ENCODE measurements at places on chromosomes 6 and 20.

- DNase-seq, result no peak
Measured at GRCh38 chr20:31923388-31924331, 28.2 kb downstream of the PDRG1 start.

GRCh38 chr6:136757150-136757549 lies 35.1 kb downstream of the MAP3K5 start:
- DNase-seq, result no peak

DNA sequence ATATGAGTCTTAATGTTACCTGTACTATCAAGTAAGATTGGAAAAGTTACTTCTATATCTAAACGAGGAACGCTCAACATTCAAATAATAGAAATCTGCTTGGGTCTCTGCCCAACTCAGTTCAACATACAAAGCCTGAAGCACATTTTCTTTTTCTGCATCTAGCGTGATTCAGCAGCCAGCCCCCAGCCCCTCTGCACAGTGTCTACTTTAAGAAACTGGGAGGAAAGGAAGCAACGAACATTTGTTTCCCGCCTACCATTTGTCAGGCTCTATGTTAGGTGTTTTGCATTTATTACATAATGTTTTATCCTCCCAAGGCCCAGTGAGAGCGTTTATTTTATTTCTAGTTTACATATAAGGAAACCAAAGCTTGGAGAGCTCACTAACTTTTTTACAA lies 17.3 kb downstream of the PHACTR1 start:
- DNase-seq, result no peak

DNA sequence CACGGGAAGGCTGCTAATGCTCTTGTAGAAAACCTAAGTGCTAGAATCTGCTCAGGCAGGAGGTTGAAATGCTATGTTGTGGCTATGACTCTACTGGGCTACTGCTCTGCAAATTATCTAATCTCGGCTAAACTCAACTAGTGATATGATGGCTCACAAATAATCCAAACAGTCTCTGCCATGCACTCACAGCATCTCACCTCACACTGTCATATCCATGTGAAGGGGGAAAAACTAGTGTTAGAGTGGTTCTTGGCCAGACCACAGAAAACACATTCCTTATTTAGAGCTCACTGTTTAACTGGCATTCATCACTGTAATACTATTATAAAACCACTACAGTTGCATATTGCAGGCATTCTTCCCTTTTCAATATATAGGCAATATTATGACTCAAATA lies 81.8 kb upstream of the DST start:
- no peak for DNase-seq

DNA sequence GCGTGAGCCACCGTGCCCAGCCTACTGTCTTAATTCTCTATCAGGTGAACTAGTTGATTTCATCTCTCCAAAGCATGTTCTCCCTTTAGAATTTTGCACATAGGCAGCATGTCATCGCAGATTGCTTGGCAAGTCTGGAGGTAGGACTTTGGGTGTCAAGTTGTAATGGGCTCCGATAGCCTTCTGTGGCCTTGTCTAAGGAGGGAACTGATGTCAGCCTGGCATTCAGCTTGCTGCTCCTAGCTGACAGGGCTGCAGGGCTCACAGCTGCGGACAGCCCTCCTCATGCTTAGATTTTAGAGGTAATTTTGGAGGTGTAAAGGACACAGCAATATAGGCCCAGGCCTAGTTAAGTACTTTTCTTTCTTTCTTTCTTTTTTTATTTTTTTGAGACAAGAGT lies 11.3 kb downstream of the CHMP4B start:
- DNase-seq, result no peak

DNA sequence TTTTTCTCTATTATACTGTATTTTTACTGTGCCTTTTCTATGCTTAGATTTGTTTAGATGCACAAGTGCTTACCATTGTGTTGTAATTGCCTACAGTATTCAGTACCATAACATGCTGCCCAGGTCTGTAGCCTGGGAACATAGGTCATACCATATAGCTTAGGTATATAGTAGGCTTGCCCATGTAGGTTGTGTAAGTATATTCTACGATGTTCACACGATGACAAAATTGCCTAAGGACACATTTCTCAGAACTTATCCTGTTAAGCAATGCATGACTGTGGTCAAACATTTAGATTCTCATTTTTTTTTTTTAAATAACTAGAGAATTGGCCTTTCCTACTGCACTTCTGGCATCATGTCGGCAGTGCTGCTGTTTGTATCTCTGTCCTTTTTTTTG lies 253.7 kb upstream of the SUPT3H start:
- no peak for DNase-seq

DNA sequence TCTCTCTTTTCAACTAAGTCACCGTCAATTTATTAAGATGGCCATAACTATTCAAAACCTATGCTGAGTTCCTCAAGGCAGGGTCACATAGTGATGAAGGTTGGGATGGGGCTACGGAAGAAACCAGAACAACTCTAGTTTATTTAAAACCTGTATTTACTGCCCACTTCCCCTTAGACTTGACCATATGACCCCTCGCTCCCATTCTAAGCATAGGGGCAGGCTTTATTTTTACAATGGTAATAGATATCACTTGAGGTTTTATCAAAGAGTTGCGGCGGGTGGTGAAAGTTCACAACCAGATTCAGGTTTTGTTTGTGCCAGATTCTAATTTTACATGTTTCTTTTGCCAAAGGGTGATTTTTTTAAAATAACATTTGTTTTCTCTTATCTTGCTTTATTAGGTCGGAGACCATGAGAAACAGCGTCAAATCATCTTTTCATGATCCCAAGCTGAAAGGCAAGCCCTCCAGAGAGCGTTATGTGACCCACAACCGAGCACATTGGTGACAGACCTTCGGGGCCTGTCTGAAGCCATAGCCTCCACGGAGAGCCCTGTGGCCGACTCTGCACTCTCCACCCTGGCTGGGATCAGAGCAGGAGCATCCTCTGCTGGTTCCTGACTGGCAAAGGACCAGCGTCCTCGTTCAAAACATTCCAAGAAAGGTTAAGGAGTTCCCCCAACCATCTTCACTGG lies 5.5 kb downstream of the EDN1 start:
- no peak for DNase-seq

DNA sequence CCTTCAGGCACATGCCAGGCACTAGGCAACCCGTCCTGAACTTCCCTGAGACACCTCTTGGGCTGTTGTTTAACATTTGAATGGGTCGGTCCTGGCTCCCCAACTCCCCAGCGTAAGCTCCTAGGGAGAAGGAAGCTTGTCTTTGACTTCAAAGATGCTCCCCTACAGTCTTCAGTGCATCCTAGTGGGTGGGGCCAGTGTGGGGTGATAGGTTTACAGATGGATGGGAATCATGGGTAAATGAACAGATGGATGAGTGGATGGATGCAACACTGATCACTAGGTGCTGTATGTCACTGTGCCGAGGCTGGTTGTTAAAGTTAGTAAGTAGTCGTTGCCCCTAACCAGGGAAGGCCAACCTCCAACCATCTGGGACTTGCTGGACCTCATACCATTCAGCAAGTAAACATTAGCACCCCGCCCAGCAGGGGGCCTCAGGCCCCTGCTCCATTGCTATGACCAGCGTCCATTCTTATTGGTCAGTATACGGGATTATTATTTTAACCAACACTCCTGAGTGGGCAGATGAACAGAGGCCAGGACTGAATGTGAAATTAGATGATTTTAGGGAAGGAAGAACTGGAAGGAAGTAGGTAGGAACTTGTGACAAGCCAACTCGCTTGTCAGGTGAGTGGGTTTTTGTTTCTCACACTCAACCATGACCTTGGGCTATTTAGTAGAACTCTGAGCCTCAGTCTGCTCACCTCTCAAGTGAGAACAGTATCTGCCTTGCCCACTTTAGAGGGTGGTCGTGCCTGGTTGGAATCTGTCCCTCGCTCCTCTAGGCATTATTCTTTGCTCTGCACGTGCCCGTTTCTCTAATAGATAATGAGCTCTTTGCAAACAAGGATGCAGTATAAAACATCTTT lies 82.9 kb upstream of the FOXP4 start:
- peak; percentile 88 for DNase-seq

DNA sequence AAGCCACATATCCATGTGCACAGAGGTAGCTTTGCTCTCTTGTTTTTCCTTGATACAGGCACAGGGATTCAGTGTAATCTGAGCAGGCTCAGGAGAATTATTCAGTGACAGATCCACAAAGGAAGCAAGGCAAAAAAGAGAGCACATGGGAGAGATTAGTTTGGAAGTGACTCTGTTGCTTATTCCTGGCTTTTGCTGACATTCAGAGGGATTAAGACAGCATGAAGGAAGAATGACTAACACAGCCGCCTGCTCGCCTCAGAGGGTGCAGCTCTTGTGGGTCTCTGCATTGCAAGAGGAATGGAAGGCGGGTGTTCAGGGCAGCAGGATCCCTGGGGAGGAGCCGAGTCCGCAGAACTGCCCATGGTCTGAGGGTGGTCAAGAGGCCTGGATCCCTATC lies 203.4 kb upstream of the KCNQ5 start:
- DNase-seq, result no peak

DNA sequence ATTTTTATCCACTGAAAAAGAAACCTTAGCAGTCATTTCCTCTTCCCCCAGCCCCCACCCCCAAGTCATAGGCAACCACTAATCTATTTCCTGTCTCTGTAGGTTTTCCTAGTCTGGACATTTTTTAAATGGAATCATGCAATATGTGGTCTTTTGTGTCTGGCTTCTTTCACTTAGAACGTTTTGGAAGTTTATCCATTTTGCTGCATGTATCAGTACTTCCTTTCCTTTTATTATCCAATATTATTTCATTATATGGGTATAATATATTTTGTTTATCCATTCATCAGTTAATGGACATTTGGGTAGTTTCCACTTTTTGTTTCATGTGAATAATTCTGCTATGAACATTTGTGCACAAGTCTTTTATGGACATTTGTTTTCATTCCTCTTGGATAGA lies 99.3 kb upstream of the BMP5 start:
- no peak for DNase-seq

DNA sequence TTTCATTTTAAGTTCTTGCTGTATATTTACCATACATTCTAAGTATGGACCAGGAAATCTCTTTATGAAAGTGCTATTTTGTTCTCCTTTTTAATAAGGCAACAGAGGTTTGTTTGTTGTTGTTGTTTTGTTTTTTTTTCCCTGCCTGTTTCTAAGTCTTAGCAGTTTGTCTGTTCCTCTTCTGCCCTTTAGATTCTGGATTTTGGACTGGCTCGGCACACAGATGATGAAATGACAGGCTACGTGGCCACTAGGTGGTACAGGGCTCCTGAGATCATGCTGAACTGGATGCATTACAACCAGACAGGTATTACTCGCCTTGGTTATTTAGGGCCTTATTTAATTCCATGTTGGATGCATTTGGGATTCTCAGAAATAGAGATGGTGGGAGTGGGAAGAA lies 48.0 kb downstream of the MAPK14 start:
- DNase-seq, result no peak

DNA sequence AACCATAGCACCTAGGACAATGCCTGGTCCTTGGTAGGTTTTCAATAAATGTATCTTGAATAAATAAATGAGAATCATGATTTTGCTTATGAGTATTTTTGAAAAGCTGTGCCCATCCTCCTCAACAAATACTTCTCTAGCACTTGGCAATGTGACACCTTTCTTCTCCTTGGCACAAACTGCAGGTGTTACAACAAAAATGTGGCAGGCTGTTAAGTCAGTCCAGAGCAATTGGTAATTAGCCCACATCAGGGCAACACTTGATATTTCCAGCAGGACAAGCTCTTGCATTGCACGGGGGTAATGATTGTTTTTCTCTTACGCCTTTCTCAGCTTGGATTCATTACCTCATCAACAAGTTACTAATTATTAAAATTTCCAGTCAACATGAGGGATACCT lies 31.6 kb upstream of the SNX9 start:
- no peak for DNase-seq

GRCh38 chr6:34979994-34980393 lies 90.9 kb downstream of the ANKS1A start:
- DNase-seq, result no peak

DNA sequence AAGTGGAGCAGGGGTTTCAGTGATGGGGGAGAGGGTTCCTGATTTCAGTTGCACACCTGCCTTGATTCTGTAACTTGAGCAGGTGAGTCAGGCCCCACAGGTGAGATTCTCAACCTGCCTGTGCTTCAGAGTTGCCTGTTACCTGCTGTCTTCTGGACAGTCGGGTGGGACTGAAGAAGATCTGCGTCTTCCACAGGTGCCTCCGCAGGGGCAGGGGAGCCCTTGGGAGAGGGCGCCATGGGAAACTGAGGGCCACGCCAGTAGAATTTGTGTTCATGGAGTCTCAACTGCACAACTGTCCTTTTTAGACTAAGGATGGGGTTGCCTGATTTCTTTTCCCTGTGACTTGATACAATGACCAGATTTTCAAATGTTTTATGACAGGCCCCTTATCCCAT lies 5.2 kb downstream of the UNC93A start:
- no peak for DNase-seq

DNA sequence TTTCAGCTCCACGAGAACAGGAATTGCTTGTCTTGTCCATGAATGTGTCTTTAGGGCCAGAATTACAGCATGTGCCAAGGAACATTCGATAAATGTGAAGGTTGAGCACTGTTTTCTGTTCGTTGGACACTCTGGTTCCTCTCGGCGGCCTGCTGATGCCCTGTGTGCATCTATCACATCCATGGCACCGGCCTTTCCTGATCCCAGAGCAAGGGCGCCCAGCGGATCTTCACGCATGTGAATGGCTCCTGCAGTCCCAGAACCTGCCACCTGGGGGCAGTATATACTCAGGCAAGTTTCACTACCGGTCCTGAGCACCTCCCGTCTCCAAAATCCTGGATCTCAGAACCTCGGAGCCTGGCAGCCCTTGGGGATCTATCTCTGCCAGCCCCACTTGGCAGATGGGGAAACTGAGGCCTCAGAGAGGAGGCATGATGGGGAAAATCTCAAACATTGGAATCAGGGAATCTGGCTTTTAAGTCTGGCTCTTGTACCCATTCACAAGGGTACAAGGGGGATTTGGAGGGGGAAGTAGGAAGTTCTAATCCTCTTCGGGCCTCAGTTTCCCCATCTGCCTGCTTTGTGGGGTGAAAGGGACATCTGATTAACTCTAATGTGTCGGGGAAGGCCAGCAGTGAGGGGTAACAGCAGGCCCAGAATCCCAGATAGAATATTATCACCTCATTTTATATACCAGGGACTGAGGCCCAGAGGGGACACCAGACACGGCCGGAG lies 4.3 kb upstream of the CEBPB start:
- DNase-seq, result peak; percentile 92

- no peak for DNase-seq
Measured at GRCh38 chr6:128036808-128037570, 136.1 kb upstream of the THEMIS start.

Data from upper lobe of right lung (tissue), 1 donor.